ENCODE measurements at places on chromosomes 11 and 22.

DNA sequence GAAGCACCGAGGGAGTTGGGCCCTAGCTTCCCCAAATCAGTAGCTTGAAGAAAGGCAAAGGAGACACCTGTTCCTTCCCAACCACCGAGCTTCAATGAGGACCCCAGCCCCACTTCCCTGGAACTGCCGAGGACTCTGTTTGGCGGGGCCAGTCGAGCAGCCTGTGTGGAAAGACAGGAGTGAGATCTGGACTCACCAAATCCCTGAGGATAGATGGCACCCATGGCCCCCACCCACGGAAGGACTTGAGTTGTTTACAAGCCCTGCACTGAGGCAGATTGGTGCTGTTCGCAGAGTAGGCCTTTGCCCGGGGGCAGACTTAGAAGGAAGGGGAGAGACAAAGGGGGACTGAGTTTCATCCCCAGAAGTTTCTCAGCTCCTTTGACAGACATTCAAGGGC, 64.6 kb downstream of the FEZ1 start:
- no peak for DNase-seq

GRCh38 chr11:125348674-125349309, 147.3 kb downstream of the FEZ1 start:
- no peak for DNase-seq

DNA sequence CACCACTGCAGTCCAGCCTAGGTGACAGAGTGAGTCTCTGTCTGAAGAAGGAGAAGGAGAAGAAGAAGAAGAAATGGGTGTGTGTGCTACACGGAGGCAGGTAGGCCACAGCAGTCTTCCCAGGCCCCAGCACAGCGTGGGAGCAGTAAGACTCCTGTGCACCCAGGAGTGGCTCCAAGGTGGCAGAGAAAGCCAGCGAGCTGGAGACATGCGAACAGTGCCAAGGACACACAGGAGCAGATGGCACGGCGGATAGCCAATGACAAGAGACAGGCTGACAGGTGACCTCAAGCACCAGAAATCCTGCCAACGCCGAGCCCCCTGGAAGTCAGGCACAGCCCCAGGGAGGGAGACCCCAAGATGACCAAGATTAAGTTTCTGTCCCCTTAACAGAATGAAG, 9.0 kb upstream of the SCGB1A1 start:
- DNase-seq = no peak

DNA sequence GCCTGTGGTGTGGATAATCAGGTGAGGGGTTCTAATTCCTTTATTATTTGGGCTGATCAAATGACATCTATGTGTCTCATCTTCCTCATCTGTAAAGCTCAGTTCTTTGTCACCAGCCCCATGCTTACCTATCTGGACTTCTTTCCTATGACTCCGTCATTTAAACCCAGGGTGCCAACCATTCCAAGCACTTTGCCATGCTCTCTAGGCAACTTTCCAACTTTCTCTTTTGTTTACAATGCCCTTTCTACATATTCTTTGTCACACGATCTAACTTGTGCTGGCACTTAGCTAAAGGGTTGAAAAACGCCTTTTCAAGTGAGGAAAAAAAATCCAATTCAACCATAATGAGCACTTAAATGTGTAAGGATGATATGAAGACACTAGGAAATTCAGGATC, 27.9 kb downstream of the EXPH5 start:
- DNase-seq = no peak

DNA sequence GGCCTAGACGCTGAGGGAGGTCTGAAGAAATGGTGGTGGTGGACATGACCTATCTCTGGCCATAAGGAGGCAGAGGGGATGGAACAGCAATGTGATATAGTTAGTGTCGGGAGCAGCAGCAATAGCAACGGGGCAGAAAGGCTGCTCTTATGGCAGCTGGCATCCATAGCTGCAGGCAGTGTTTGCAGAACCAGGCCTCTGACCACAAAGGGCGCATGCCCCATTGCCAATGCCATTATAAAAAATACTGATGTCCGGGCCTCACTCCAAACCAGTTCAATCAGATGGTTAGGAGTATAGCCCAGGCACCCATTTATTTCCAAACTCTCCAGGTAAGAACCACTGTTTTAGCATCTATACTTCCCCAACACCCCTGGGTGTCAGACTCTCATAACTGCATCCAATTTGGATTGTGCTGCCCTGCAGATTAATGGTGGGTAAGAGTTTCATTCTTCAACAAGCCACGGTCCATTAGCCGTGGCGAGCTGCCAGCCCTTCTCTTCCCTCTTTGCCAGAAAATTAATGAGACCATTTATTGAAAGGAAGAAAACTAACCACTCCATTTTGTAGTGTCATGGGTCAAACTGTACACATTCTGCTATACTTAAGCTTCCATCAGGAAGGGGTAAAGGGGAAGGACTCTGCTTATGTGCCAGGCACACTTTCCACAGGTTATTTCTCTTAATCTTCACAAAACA, 72.8 kb upstream of the SPON1 start:
- DNase-seq = no peak
